ENCODE measurements at places on chromosomes 13 and 19. TPM values are rescaled to one million over a fixed set of nuclear protein-coding genes. Genes with fewer than 3 reads are reported as not detected.

- no peak for DNase-seq
Measured at GRCh38 chr13:42539670-42540069, 34.3 kb upstream of the TNFSF11 start.

- no peak for DNase-seq
Measured at GRCh38 chr19:45547965-45548609, 36.5 kb downstream of the OPA3 start.

GRCh38 chr13:109874484-109875454 is 88.4 kb upstream of the IRS2 start:
- DNase-seq, result no peak

DNA sequence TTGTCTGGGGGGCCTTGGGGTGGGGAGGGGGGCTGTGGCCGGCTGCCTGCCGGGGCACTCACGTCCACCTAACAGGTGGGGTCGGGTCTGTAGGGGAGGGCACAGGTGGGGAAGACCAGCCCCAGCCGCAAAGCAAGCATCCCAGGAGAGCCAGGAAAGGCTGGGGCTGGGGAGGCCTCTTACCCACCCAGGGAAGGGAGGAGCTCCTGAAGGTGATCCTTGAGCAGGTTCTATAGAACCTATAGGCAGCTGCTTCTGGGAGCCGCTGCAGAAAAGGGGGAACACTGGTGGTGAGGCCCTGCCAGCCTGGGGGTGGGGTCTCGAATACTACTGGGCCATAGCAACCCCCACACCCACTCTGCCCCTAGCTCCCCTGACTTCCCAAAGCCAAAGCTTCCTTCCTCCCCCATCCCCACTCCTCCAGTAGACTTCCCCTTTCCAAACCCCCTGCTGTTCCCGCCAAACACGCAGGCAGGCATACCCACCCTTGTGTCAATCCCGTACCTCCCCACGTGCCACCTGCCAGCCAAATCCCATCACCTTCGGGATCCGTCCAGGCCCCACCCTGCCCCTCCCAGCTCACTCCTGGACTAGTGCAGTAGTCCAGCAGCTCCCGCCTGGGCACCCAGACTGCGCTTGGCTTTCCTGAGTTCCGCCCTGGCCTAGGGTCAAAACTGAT is 5.6 kb downstream of the KLF16 start:
- no peak for DNase-seq

- peak; percentile 37 for DNase-seq
Measured at GRCh38 chr13:30158774-30159445, 148.4 kb downstream of the KATNAL1 start.

- DNase-seq, result no peak
Measured at GRCh38 chr19:52613299-52613906, 24.8 kb downstream of the ZNF83 start.

GRCh38 chr19:47470447-47471195 is 1.1 kb downstream of the SLC8A2 start:
- DNase-seq, result no peak

GRCh38 chr19:17692566-17692965 is 4.4 kb upstream of the UNC13A start:
- no peak for DNase-seq

GRCh38 chr19:5850743-5851293 is 431 bp downstream of the FUT3 start:
- DNase-seq, result no peak

- no peak for DNase-seq
Measured at GRCh38 chr13:91115776-91116175, 231.7 kb upstream of the MIR17HG start.

DNA sequence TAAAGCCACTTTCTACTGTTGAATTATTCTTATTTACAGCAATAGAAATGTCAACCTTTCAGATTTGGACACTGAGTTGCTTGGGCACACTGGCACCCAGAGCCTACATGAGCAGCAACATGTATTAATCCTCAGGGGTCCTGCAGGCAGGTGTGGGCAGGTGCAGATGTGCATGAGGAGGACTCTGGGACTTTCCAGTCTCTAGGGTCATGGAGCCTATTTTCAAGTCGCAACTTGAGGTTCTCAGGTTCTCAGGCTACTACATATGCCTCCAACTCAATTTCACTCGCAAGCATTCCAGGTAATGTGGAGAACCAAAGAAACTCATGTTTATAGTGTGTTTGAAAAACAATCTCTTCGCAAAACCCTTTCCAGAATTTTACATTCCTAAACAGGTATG is 73.2 kb downstream of the STARD13 start:
- no peak for DNase-seq

DNA sequence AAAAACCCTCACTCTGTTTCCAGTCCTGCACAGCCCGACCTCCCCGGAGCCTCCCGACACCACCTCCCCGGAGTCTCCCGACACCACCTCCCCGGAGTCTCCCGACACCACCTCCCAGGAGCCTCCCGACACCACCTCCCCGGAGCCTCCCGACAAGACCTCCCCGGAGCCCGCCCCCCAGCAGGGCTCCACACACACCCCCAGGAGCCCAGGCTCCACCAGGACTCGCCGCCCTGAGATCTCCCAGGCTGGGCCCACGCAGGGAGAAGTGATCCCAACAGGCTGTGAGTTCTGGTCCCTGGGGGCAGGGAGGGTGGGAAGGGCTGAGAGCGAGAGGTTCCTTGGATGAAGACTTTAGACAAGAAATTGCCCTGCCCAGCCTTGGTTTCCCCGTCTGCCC is 5.4 kb downstream of the MADCAM1 start:
- no peak for DNase-seq

DNA sequence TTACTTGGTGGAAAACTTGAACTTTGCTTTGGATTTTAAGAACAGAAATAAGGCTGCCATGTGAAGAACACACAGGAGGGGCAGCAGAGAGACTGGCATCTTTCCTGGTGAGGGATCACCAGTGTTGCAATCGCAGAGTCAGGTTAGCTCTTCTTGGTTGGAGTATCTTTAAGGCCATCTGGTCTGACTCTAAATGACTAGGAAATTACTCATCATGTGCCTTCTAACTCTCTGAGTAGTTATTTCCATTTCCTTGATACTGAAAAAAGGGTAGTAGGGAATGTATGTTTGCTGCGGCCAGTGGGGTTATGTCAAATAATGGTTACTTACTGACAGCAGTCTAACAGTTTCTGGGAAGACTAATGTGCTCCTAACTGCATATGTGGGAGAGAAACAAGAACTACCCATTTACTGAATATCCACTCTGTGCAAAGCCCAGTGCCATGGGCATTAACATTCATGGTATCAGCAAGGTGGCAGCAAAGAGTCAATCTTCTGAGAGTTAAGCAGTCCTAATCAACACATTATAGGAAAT is 122.1 kb downstream of the COG6 start:
- no peak for DNase-seq

DNA sequence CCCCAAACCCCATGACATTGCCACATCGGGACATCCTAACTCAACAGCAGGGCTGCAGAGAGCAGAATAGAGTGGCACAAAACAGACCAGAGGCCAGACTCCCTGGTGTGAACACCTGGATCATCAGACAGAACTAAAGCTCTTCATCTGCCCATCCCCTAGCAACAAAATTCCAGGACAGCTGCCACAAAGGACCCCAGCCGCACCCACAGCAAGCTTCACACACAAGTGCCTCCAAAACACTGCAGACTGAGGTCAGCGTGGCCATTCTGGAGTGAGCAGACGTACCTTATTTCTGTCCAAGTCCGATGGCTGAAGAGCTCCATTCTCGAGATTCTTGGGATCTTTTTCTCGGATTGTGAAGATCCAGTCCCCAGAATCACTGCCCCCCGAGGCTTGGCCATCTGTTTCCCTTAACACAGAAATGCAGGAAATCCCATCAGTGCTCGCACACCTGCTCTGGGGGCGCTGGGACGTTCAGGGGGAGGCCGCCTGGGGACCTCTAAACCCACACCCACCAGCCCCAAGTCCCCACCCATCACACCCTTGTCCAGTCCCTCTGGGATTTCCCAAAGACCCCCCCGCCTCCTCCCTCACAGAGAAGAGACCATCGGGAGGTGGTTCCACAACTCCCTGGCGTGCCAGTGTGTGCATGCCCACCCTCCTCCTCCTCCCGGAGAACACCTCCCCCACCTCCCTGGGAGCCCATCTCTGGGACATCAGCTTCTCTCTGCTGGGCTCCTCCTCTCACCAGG is 115.2 kb downstream of the STK24 start:
- DNase-seq, result no peak

- no peak for DNase-seq
Measured at GRCh38 chr13:21541980-21542379, 62.0 kb downstream of the MICU2 start.

GRCh38 chr19:38849860-38850435 is at the start of gene HNRNPL:
TSS of gene HNRNPL (minus strand) at chr19:38849986. CDS start at chr19:38849966, 20 bp downstream.
- DNase-seq, result peak; percentile 100

DNA sequence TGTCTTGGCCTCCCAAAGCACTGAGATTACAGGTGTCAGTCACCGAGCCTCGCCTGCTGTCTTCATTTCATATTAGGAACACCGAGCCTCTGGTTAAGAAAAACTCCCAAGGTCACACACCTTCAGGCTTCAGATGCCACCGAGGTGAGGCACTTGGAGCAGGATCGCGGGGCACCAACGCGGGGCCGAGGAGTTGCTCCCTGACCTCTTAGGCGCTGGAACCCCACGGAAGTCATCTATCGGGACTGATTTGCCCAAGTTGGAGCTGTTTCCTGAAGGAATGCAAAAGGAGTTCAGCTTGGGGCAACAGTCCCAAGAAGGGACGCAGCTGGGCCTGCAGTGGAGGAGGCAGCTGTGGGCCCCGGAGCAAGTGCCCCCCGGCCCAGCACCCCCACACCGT is 50.3 kb upstream of the XPO4 start:
- no peak for DNase-seq

DNA sequence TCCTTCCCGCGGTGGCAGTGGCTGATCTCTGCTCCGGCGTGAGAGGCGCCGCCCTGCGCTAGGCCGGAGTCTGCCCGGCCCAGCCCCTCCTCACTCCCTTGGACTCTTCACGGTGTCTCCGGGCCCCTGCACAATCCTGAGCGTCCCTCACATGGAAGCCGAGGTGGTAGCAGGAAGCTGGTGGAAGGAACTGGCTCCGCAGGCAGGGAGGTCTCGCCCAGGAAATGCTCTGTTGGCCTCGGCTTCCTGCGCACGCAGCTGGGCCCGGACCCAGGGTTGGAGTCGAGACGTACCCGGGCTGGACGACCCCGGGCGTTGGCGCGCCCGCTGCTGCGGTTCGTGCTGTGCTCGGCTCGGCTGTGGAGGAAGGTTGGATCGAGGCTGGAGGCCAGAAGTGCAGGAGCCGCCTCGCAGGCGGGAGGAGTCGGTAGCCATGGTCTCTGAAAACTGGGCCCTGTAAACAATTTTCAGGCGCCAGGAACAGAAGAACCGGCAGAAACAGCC is 46.3 kb downstream of the ZNF724 start:
- peak; percentile 61 for DNase-seq

DNA sequence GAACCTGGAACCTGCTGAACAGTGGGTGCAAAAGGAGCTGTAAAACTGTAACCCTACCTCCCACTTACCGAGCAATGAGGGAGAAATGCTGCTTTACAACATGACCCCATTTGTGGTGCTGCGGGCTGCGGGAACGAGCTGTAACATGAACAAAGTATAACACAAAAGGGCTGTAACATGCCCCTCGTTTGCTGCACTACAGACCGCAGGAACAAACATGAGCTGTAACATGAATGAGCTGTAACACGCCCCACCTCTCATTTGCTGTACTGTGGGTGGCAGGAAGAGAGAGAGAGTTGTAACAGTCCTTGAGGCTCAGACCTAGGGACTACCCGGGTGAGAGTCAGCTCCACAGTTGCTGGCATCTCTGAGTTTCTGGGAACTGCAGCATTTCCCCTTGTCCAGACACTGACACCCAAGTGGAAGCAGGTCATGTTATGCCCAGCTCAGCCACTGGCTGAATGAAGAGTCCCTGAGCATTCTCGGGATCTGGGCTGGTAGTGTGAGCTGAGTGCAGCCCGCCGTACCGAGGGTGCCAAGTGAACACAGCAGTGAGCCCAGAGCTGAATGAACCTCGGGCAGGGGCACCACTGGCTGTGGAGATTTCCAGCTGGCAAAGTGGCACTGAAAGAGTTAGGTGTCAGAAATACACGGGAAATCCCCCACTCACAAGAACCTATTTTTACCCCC is 1385.3 kb upstream of the SPRY2 start:
- no peak for DNase-seq

DNA sequence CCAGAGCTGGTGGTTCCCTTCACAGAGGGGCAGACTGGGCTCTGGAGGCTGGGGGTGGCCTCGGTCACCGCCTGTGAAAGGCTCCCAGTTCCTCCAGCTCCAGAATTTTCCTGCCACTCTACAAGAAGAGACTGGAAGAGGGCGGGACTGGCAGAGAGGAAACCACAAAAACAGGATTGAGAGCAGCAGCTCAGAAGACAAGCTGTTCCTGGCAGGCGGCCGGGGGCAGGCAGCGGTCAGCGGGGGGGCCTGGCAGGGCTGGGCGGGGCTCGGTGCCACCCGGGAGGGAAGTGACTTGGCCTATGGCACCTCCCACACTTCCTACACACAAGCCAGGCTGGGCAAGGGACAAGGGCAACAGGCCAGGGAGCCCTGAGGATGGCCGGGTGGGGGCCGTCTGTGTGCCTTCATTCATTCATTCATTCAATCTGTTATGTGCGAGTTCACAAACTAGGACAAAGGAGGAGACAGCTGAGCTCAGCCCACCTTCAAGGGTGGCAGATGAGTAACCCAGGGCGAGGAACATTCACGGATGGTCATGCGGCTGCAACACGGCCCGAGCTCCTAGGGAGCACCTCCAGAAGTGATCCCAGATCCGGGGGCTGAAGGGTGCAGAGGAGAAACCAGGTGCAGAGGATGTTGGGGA is 16.9 kb upstream of the BTBD2 start:
- DNase-seq, result peak; percentile 95

DNA sequence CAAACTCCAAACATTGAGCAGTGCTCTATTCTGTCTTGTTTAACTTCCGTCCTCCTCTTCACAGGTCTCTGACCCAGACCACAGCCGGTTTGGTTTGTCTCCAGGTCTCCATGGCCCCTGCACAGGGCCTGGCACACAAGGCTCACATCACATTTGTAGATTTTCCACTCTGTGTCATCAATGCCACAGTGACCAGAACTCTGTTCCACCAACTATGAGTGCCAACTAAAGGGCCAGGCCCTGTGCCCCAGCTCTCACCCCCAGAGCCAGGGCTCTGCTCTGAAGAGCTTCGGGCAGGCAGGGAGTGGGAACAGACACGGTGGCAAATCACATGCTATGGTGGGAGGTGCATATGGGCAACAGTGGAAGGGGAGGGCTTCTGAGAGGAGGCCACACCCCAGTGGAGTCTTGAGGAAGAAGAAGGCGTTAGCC is 16.0 kb downstream of the SMG9 start:
- no peak for DNase-seq

Gene SERPINE3
- not detected for total RNA-seq

Gene SLC25A41
- total RNA-seq, result 3.9 TPM

Gene CDX2
- total RNA-seq, result 0.06 TPM

Gene PSG1
- not detected for total RNA-seq

Gene ALKBH6
- total RNA-seq, result 22.8 TPM

Gene CBY2
- 115 TPM for total RNA-seq

Gene NCR1
- total RNA-seq, result 0.43 TPM

Gene ZNF442
- 2.7 TPM for total RNA-seq

Gene ZNF667
- 12.1 TPM for total RNA-seq

Measured in testis (tissue), 5 donors.